ENCODE measurements at places on chromosomes 3 and 15.

DNA sequence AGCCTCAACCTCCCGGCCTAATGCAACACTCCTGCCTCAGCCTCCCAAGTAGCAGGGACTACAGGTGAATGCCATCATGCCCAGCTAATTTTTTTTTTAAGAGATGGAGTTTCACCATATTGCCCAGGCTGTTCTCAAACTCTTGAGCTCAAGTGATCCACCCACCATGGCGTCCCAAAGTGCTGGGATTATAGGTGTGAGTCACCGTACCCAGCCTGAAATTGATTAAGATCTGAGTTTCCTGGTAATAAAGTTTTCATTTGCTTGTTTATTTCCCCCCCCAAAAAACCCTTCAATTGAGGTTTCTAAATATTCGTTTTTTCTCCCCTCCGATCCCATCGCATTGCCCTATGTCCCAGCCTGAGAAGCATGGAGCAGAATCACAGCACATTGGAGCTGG is 39.0 kb downstream of the HES1 start:
- no peak for DNase-seq

DNA sequence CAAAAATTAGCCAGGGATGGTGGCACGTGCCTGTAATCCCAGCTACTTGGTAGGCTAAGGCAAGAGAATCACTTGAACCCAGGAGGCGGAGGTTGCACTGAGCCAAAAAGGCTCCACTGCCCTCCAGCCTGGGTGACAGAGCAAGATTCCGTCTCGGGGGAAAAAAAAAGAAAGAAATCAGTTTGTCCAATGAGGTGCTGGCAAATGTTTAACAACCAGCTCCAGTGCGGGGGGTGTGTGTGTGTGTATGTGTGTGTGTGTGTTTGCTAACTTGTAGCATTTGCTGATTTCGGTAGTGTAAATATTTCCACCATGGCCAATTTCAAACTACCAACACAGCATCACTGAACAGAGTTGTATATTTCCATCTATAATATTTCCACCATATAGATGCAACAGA is 23.8 kb upstream of the IDH2 start:
- DNase-seq, result no peak

GRCh38 chr15:63913336-63913735 is 79.6 kb upstream of the HERC1 start:
- no peak for DNase-seq

DNA sequence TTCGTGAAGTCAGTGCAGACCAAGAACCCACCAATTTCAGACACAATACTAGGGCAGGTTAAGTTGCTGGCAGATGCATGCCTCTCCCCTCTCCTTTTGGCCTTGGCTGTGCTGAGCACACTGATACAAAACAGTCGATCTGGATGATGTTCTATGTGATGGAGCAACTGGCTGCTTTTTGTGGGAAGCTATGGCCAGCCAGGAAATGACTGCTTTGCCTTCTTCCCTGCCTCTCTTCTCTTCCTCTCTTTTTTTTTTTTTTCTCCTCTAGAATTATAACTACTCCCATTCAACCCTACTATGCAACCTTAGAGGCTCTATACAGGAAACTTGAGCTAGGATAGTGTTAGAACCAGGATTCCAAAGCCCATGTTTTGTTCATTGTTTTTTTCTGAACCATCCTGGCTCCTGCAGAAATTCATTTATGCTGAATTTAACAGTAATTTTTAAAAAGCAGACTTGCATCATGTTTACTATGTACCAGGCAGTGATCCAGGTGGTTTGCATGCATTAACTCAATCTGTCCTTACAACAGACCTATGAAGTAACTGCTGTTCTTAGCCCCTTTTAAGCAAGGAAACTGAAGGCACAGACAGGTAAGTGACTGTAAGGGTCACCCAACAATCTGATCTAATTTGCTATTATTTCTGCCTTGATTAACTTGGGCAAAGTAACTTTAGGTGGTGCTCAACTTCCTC is 62.9 kb downstream of the PLD1 start:
- DNase-seq, result no peak

GRCh38 chr15:68801572-68802148 is 19.0 kb downstream of the ANP32A start:
- DNase-seq, result no peak

GRCh38 chr15:80638553-80639167 is 56.5 kb upstream of the ABHD17C start:
- no peak for DNase-seq

GRCh38 chr3:37899101-37899707 is 37.5 kb downstream of the CTDSPL start:
- no peak for DNase-seq

DNA sequence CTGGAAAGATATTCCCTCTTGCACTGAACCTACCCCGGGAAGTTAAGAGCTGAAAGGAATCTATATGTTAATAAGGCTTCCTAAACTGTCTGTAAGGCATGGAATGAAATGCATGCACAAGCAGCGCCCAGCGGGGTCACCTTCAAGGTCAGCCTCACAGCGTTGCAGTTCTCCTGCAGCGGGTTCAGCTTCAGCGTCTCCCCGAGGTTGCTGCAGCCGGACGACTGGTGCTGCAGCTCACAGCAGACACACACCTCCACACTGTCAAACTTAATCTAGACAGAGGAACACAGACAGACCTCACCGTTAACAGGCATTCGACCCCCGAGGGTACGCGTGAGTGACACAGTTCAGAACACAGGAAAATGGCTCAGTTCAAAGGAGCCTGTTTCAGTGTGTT is 73.3 kb downstream of the NSMCE3 start:
- no peak for DNase-seq

DNA sequence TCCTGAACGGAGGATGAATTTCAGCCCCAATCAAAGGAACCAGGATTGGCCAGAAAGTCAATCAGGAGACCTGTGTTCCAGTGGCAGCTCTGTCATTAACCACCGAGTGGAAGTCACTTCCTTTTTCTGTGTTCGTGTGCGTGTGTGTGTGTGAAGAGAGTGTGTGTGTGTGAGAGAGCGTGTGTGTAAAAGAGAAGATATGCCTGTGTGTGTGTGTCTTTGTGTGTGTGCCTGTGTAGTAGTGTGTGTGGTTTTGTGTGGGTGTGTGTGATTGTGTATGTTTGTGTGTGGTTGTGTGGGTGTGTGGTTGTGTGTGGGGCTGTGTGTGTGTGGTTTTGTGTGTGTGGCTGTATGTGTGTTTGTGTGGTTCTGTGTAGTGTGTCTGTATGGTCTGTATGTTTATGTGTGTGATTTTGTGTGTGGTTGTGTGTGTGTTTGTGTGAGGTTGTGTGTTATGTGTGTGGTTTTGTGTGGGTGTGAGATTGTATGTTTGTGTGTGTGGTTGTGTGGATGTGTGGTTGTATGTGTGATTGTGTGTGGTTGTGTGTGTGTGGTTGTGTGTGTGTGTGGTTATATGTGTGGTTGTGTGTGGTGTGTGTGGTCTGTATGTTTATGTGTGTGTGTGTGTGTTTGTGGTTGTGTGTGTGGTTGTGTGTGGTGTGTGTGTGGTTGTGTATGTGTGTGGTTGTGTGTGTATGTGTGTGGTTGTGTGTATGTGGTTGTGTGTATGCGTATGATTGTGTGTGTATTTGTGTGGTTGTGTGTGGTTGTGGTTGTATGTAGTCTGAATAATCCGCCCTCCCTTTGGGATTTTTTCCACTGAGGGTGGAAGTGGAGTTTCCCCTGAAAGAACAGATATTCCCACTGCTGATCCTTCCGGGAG is 314.4 kb downstream of the SHQ1 start:
- no peak for DNase-seq

DNA sequence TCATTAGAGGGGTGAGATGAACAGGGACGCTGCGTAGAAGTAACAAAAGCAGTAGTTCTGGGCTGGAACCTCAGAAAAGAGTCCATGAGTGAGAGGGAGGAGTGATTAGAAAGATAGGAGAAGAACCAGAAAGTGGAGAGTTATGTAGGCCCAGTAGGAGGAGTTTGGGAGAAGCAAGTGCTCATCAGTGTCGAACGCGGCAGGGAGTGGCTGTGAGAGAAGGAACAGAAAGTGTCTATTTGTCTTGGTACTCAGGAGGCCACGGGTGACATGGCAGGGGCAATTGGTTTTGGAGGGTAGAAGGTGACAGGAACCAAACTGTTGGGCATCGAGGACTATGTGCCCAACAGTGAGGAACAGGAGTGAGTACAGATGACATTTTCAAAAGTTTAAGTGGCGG is 1.3 kb upstream of the INSYN1 start:
- no peak for DNase-seq

DNA sequence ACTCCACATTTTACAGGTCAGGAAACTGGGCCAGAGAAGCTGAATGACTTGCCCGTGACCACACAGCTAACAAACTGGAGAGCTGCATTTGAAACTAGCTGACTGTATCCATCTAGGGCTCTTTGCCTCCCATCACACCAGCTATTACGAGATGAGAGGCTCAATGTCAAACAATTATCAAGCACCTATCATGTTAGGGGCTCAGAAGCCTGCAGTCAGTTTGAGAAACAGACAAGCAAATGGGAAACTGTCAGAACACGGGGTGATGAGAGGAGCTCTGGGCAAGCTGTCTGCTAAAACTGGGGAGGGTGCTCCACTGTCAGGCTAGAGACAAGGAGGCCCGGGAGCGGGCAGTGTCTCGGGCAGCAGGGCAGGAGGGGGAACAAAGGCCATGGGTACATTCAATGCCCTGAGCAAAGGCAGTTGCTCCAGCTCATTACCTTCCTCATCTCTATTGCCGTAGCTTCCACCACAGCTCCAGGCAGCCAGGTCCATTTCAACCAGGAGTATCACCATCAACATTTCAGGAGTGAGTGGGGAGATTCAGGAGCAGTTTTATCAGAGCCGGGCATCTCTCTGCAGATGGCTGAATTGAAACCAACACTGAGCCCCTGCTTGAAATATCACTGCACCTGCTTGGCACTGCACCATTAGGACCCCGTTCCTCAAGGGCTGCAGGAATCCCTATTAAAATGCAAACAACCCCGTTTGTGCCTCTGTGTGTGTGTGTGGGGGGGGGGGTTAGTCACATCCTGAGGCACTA is 122.6 kb downstream of the RAB11A start:
- no peak for DNase-seq

DNA sequence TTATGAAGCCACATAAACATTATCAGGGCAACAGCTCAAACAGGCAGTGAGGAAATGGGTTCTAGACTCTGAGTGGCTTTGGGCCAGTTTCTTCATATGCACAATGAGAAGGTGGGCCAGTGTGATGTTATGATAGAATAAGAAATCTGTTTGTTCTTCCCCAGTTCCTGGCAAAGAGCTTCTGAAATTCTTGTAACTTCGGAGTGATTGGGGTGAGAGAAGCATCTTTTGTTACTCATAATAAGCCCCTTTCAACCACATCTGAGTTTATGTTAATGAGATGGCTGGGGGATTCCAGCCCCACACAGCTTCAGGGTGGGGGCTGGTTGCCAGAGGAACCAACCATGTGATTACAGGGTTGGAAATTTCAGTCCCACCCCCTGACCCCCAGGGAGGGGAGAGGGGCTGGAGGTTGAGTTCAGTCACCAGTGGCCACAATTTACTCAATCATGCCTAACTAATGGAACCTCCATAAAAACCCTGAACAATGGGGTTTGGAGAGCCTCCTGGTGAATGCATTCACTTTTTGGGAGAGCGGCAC is 57.0 kb upstream of the FRMD4B start:
- no peak for DNase-seq

GRCh38 chr15:35458176-35458856 is 87.6 kb downstream of the DPH6 start:
- DNase-seq, result no peak

DNA sequence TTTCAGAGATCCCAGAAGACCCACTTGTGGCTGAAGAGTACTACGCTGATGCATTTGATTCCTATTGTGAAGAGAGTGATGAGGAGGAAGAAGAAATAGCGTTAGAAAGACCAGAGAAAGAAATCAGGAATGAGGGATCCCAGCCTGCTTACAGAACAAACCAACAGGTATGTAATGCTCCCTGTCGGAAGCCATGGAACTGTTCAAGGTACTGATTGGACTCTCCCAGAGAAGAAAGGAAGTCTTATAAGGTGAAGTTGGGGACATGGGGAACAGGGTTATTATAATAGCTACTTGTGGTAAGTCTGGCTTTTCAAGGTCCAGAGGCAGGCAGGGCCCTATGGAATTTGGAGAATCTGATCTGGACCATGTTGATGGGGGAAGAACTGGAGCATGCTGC is 153.1 kb upstream of the NUDT16 start:
- no peak for DNase-seq

GRCh38 chr3:122233101-122233952 is 49.9 kb downstream of the CASR start:
- peak; percentile 15 for DNase-seq

GRCh38 chr15:34456658-34457057 is 19.1 kb upstream of the GOLGA8A start:
- no peak for DNase-seq

- DNase-seq, result no peak
Measured at GRCh38 chr3:53377794-53378193, 30.5 kb upstream of the DCP1A start.

DNA sequence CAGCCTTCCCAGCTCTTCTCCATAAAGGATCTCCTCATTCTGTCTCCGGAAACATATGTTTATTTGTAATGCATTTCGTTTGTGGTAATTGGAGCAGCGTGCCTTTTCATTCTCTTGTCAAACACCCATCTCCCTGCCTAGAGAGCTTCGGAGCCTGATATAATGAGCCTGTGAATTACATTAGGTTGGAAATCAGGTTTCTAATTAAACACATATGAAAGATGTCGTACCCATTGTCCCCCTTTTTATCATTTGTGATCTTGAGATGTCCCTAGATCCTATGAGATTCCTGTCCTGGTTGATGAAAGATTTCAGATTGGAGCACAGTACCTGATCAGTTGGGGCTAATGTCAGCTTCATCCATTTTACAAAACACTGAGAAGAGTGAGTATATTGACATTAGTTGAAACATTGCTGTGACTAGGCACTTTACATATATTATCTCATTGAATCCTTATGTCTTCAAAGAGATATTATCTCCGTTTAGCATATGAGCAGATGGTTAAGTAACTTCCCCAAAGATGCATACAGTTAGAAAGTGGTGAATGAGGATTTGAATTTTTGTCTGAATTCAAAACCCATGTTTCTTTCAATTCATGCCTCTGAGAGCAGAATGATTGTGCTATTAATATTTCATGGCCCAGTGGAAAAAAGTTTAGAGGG is 23.1 kb downstream of the SYN2 start:
- no peak for DNase-seq

GRCh38 chr3:162285259-162285658 is 788.7 kb downstream of the OTOL1 start:
- DNase-seq, result no peak

GRCh38 chr3:161208931-161209330 is 12.2 kb upstream of the NMD3 start:
- DNase-seq, result no peak

DNA sequence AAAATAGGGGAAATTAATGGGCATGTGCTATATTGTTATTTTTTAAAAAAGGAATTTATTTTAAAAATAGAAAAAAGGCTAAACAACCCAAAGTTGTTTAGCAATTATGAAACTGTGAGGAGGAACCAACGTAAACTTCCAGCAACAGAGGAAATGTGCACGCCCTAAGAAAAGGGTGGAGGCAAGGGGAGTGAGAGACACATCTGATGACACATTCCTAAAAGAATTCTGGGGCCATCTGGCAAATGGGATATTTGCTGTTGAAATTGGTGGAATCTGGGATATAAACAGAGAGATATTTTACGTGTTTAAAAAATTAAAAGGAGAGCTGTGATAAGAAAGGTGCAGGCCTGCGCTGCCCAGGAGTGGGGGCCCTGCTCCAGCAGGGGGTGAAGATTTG is 50.8 kb upstream of the MUC13 start:
- DNase-seq, result no peak

- DNase-seq, result no peak
Measured at GRCh38 chr3:145183261-145183660, 977.7 kb downstream of the PLOD2 start.

GRCh38 chr3:74531491-74531890 is 83.0 kb downstream of the CNTN3 start:
- no peak for DNase-seq
